ENCODE measurements at places on chromosomes 11 and 22.

- no peak for DNase-seq
Measured at GRCh38 chr11:35223991-35224390, 85.0 kb downstream of the CD44 start.

GRCh38 chr22:39746600-39747262, 146.8 kb downstream of the ENTHD1 start:
- DNase-seq = no peak

DNA sequence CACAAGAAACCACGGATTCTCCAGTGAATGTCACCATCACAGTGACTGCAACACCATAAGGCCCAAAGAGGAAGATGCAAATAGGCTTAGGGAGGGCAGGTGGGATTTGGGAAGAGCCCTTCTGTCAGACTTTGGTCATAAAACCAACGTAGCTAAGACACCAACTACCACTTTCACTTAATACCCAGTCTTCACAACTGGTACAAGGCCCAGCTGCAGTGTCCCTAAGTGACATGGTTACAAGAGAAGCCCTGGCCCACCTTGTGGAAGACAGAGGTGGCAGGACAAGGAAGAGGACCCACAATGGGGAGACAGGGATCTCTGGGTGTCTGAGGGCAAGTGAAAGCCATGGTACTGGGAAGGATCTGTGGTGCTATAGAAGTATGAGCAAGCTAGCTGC, 10.0 kb downstream of the VSIG10L2 start:
- no peak for DNase-seq

- DNase-seq = no peak
Measured at GRCh38 chr22:44026630-44027511, 2.8 kb downstream of the PARVB start.

GRCh38 chr11:113198972-113199661, 115.3 kb upstream of the TTC12 start:
- DNase-seq = no peak

- DNase-seq = no peak
Measured at GRCh38 chr22:44627521-44628139, 74.4 kb upstream of the PRR5 start.

GRCh38 chr11:60658409-60658808, 41.0 kb upstream of the MS4A8 start:
- peak; percentile 90 for DNase-seq

GRCh38 chr11:78259777-78260487, 71.2 kb downstream of the USP35 start:
- DNase-seq = no peak

GRCh38 chr22:45971408-45972028, 5.4 kb downstream of the WNT7B start:
- no peak for DNase-seq

DNA sequence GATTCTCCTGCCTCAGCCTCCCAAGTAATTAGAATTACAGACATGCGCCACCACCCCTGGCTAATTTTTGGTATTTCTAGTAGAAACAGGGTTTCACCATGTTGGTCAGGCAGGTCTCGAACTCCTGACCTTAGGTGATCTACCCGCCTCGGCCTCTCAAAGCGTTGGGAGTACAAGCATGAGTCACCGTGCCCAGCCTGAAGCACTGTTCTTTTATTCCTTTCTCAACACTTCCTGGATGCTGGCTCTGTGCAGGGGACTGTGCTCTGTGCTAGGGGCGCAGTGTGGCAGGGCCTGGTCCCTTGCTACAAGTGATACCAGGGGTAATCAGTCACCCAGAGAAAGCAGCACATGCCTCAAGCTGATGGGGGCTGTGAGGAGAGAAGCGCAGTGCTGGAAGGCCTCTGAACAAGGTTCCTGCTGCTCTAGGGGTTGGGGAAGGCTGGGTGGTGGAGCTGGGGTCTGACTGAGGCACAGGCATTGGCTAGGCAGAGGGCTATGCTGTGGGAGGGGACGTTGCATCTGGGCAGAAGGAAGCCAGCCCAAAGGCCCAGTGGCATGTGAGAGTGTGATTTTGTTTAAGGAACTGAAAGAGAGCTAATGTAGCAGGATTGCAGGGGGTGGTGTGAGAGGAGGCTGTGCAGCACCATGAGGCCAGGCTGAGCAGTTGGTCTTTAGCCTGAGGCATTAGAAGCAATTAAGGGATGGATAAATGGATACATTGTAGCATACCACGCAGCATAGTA, 42.5 kb downstream of the CABIN1 start:
- DNase-seq = no peak

- DNase-seq = no peak
Measured at GRCh38 chr11:62402226-62402959, 16.4 kb upstream of the SCGB1A1 start.

DNA sequence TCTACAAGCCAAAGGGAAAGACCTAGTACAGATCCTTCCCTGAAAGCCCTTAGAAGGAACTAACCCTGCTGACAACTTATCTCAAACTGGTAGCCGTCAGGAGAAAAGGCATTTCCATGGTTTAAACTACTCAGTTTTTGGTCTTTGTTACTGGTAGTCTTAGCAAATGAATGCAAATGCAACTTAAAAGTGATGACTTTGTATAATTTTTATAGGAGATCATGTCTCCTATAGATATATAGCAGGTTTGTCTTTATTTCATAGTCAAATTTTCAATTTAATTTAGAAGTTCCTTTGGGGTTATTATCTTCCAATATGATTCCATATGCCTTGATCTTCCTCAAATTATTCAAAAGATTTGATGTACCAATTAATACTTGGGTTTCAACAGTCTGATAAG, 1173.0 kb upstream of the CNTN5 start:
- no peak for DNase-seq

DNA sequence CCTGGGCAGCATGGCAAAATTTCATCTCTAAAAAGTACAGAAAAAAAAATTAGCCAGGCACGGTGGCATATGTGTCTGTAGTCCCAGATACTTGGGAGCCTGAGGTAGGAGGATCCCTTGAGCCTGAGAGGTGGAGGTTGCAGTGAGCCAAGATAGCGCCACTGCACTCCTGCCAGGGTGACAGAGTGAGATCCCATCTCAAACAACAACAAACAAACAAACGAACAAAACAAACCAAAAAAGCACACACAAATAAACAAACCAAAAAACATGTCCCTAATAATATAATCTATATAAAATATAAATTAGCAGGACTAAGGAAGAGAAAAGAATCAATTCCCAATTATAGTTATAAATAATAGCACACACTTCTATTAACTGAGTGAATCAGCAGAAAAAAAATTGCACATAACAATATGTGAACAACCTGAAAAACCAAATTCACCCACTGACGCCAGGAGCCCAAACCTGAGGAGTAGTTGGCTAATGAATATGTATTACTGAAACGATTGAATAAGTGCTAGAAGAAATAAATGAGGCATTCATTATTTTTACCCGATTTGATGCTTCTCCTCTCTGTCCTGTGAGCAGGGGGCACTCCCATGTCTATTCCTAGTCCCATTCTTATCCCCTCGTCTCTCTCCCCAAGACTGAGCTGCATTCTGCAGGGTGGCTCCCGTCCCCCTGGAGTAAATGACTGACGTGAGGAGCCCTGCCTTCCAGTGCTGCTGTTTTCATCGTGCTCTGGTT, 108.2 kb upstream of the TOP3B start:
- no peak for DNase-seq

GRCh38 chr22:39681038-39681861, 110.7 kb downstream of the CACNA1I start:
- no peak for DNase-seq

DNA sequence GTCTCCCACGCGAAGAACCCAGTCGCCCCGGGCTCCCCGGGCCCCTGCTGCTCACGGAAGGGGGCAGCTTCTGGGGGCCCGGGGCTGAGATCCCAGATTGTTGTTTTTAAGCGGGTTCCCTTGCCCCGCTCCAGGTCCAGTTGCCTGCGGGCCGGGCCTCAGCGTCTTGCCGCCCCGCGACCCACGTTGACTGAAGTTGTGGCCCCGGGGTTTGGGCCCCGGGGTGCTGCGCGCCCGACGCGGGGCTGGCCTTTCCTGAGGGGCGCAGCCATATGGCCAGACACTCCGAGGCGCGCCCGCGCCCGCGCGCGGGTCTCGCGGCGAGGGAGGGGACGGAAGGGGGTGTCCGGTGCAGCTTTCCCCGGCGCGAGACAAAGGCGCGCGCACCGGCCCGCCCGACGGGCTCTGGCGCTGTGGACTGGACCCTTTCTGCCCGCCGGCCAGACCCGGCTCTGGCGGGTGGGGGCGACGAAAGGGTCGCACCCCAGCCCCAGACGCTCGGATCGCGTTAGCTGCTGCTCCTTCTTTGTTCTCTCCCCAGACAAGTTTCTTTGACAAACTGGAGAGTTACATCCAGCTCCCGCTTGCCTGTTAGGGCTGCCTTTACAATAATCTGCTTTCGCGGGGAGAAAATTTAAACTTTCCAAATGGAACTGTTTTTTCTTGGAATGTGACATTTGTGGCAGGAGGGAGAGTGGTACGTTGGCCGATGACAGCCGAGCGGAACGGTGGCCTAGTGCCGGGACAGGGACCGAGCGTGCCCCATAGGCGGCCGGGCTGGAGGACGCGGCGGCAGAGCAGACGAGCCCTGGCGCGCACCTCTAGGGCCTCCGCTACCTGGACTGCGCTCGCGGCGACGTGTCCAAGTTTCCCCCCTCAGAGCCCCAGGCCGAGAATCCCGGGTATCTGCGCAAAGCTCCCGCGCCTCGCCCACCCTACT, 716 bp downstream of the AMOTL1 start:
- no peak for DNase-seq

DNA sequence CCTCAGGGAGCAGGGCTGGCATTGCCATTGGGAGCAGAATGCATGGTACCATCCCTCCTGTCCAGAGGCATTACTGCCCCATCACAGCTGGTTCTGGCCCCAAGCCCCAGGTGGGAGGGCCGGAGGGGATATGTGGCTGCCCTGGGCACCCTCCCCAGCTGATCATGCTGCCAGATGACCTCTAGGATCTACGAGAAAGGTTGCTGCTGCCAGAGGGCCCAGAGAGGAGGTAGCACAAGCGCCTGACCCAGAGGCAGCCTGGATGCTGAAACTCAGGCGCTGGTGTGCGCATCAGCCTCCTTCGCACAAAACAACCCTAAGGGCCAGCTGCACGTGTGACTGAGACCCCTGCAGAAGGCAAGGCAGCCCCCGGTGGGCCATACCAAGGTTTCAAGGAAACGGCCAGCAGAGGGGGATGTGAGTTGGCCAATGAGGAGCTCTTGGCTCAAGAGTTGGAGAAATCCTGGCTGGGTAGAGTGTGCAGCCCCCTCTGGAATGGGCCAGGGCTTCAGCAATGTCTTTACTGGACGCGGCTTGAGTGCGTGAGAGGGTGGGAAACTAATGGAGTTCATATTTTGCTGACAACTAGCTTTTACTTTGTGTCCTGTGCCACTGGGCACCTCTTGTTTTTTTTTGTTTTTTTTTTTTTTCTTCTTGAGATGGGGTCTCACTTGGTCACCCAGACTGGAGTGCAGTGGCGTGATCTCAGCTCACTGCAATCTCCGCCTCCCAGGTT, 88.3 kb upstream of the PARVA start:
- no peak for DNase-seq

DNA sequence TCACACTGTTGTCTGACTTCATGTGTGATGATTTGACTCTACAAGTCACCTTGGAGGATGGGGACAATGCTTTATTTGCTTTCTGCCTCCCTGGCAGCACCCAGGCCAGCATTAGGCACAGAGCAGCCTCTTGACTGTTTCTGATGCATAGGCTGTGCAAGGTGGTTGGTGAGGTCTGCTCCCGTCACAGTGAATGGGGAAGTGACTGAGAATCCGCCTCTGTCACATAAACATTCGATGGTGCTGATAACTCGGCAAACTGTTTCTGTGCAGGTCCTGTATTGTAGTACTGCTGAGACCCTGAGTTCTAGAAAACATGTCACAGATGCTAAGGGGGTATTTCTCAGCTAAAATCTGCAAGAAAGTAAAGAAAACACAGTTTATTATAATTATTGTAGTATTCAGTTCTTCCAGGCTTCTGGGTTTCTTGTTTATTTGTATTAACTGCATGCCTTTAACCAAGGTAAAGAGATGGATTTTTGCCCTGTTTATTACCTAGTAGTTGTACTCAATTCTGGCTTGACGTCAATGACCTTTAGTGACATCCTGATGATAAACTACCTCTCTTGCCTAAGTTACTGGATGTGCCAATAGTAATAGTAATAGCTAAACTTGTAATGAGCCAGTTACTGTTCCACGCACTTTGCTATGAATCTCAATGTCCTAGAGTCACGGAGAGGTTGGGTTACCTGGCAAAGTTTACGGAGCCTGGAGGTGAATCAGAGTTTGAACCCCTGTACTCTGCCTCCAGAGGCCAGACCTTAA, 24.8 kb upstream of the RCN1 start:
- no peak for DNase-seq

GRCh38 chr11:10483174-10483573, 28.1 kb downstream of the AMPD3 start:
- no peak for DNase-seq

- no peak for DNase-seq
Measured at GRCh38 chr11:18132341-18132740, at the start of gene MRGPRX3. TSS of gene MRGPRX3 (plus strand) at chr11:18132571. CDS start at chr11:18137203, 4,632 bp downstream.

DNA sequence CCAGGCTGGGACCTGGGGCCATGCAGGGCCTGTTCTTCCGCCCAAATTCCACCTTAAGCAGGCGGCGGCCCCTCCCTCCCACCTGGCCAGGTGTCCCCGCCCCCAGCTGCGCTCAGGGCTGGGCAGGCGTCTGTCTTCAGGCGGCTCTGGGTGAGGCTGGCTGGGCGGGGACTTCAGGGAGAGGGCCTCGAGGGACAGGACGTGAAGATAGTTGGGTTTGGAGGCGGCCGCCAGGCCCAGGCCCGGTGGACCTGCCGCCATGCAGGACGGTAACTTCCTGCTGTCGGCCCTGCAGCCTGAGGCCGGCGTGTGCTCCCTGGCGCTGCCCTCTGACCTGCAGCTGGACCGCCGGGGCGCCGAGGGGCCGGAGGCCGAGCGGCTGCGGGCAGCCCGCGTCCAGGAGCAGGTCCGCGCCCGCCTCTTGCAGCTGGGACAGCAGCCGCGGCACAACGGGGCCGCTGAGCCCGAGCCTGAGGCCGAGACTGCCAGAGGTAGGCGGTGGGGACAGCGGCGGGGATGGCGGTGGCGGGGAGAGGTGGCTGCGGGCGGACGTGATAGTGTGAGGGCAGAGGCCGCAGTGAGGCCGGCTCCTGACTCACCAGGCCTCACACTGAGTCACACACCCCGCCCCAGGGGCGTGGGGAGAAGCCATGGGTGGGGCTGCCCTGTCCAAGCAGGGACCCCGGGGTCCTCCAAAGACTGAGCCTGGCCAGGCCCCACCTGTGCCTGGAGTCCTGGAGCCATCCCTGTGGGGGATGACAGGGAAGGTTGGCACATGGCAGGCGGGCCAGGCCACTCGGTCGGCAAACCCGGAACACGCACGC, at the start of gene PKP3:
TSS of gene PKP3 (plus strand) at position 176 of the 824 bp plus-strand sequence. CDS start at position 260, 84 bp downstream.
- no peak for DNase-seq

- no peak for DNase-seq
Measured at GRCh38 chr11:69726019-69726418, 22.2 kb upstream of the FGF19 start.

- no peak for DNase-seq
Measured at GRCh38 chr11:104488561-104488960, 324.6 kb upstream of the PDGFD start.

DNA sequence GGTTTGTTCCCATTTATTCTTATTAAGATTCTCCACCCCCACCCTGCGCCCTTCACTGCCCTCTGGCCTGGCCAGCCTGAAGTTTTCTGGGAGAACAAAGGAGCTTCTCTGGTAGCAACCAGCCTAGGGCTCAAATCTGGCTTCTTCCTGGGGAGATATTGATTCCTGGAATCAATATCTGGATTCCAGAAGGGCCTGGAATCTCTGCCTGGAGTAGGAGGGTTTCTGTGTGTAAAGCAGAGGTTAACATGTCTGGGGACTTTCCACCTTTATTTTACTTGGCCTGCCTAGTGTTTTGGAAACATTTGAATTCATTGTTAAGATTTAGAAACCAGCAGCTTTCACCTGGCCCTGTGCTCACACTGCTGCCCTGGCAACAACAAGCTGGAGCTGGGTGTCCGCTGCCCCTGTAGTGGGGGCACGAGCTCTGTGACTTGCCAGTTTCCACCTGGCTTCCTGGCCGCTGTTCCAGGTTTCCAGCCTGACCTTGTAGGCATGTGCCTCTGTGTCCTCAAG, 5.5 kb downstream of the C11orf91 start:
- DNase-seq = no peak
